Panc1 (cell line): ENCODE measurements at places on chromosomes 6 and 20. TPM values are rescaled to one million over a fixed set of nuclear protein-coding genes. Genes with fewer than 3 reads are reported as not detected.

The SRSF12 gene
- 0.28 TPM for total RNA-seq

The TRIM26 gene
- 44.8 TPM for total RNA-seq

DNA sequence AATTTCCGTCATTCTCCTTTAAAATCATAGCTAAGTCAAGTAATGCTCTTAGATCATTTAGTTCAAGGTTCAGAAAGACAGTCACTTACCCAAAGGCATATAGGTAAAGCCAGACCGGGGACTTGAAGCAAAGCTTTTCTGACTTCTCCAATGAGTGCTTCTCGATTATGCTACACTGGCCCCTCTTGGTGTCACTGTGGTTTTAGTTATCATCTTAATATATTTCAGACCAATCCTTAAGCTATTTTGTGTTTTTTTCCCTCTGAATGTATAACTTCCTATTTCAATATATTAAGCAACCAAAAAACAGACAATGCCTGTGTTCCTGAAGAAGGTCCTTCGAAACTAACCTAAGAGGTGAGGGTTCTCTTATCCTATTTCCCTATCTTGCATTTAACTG, 3.9 kb downstream of the PRDM1 start:
- DNase-seq, result no peak

- no peak for DNase-seq
Measured at GRCh38 chr6:44101832-44102231, 25.4 kb downstream of the MRPL14 start.

The EPB41L1 gene
- total RNA-seq, result 8.6 TPM

- DNase-seq, result no peak
Measured at GRCh38 chr6:124977067-124977908, 15.1 kb downstream of the RNF217 start.

- DNase-seq, result no peak
Measured at GRCh38 chr6:125415913-125416312, 114.1 kb upstream of the HDDC2 start.

The UTRN gene
- total RNA-seq, result 122 TPM

The DDX43 gene
- total RNA-seq, result 24.9 TPM

DNA sequence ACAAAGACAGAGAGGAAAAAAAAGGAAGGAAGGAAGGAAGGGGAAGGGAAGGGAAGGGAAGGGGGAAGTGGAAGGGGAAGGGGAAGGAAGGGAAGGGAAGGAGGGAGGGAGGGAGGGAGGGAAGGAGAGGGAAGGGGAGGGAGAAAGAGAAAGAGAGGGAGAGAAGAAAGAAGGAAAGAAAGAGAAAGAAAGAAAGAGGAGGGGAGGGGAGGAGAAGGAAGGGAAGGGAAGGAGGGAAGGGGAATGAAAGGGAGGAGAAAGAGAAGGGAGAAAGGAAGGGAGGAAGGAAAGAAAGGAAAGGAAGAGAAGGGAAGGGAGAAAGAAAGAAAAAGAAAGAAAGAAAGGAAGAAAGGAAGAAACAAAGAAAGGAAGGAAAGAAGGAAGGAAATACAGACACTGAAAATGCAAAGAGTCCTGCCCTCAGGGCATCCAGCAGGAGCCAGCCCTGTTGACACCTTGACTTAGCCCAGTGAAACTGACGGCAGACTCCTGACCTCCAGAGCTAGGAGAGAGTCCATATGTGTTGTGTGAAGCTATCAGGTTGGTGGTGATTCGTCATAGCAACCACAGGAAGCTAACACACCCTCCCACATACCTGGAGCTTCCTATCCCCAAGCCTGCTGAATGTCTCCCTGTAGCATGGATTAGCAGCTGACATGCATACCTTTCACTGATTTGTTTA, 58.7 kb upstream of the SULF2 start:
- no peak for DNase-seq

The OGFRL1 gene
- total RNA-seq, result 17.2 TPM

The ACSS1 gene
- 32.2 TPM for total RNA-seq

GRCh38 chr6:20459682-20460081, 58.0 kb downstream of the E2F3 start:
- no peak for DNase-seq

DNA sequence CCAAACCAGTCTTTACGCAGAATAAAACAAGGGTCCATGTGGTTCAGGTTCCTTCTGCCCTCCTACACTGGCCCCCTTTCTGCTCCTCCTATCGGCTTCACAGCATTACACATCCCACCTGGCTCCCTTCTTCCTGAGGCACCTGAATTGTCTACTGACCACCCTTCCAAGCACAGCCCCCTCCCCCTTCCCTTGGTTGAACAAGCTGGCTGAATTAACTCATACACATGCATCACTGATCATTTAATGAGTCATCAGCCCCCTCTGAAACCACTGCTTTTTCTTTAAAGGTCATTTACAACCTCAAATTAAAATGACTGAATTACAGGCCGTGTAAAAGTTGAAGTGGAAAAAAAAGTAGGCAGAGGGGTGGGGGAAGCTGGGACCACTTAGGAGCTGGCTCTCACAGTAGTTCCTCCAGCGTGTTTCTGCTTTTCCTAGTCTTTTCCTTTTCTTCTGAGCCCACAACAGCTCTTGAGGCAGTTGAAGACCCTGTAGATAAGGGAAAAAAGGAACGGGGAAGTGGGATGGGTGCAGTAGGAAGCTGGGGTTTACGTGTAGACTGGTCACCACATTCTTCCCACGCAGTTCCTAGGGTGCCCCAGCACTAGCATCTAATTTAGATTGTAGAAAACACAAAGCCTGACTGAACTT, 67.6 kb downstream of the FYN start:
- DNase-seq, result no peak

GRCh38 chr6:26086211-26086610, 1.0 kb upstream of the HFE start:
- no peak for DNase-seq

DNA sequence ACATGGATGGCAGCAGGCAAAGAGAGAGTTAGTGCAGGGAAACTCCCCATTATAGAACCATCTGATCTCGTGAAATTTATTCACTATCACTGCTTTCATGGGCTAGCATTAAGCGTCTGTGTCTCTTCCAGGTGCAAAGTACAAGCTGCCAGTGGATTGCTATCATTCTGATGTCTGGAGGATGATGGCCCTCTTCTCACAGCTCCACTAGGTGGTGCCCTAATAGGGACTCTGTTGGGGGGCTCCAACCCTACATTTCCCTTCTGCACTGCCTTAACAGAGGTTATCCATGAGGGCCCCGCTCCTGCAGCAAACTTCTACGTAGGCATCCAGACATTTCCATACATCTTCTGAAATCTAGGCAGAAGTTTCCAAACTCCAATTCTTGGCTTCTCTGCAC, 347.8 kb upstream of the HS3ST5 start:
- no peak for DNase-seq

The TAGAP gene
- 0.13 TPM for total RNA-seq

The PAX1 gene
- not detected for total RNA-seq

- no peak for DNase-seq
Measured at GRCh38 chr6:76876922-76877553, 586.3 kb downstream of the HTR1B start.

- DNase-seq, result no peak
Measured at GRCh38 chr6:170017603-170018320, 266.3 kb downstream of the ERMARD start.

The MOXD1 gene
- 0.21 TPM for total RNA-seq

DNA sequence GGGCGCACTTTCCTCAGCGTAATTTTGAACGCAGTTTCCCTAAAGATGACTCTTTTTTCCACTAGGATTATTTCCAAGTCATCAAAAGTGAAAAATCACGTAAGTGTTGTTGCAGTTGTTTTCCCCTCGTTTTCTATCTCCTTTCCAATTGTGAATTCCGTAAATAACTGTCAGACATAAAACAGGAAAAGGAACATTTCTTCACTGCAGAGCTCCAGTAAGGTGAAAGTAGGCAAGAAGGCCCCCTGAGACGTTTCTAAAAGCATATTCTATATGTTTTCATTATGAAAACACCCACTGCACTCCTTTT, 17.8 kb downstream of the HIVEP2 start:
- DNase-seq, result no peak

The LY6G6C gene
- 0.23 TPM for total RNA-seq

The AGER gene
- total RNA-seq, result 3.7 TPM

The AKAP12 gene
- 267 TPM for total RNA-seq

GRCh38 chr6:108561742-108562502, 1.2 kb downstream of the FOXO3 start:
- no peak for DNase-seq

The EPPIN gene
- total RNA-seq, result not detected

The PBOV1 gene
- total RNA-seq, result not detected

DNA sequence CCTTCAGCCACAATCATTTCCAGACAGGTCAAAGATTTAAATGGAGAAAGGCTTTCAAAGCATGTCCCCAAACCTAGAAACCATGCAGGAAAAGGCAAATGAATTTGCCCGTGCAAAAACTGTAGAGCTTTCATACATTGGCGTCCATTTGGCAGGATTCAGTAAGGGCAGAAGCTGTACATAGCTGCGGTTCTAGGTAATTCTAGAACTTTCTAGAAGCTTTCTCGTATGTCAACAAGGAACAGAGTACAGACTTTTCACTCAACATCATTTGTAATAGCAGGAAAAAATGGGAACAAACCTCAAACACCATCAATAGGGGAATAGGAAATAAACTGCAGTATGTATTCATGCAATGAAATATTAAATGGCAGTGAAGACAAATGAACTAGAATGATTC, 11.1 kb upstream of the MAPK13 start:
- no peak for DNase-seq

The MPIG6B gene
- not detected for total RNA-seq

The BPIFB1 gene
- 0.10 TPM for total RNA-seq

The EMILIN3 gene
- 0.54 TPM for total RNA-seq
